ENCODE measurements at places on chromosomes 4 and X.

GRCh38 chr4:38004887-38005286, 44.7 kb downstream of the PTTG2 start:
- no peak for DNase-seq

- no peak for DNase-seq
Measured at GRCh38 chr4:190016369-190017289, 10.4 kb downstream of the FRG2 start.

GRCh38 chr4:158996669-158997074, 106.2 kb upstream of the RAPGEF2 start:
- no peak for DNase-seq

- DNase-seq, result no peak
Measured at GRCh38 chrX:123487236-123487635, 245.6 kb downstream of the THOC2 start.

DNA sequence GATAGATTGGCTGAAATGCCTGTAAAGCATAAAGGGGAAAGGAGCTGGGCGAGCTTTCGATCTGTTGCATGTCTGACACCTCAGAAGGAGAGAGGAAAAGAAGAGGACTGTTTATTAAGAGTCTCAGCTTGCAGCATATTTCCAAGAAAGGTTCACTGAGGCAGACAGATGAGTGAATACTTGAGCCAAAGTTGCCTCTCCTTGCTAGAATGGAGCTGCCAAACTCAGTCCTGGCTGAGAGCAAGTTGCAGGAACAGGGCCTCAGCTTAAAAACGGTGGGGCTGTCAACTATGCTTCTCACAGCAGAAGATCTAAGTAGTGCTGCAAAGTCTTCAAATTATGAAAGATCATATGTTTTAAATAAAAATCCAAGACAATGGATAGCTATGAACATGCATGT, 707.5 kb downstream of the PCDH7 start:
- DNase-seq, result no peak

Measured in T-helper 17 cell (primary cell).